ENCODE measurements at places on chromosomes 2 and 18. TPM values are rescaled to one million over a fixed set of nuclear protein-coding genes. Genes with fewer than 3 reads are reported as not detected.

DNA sequence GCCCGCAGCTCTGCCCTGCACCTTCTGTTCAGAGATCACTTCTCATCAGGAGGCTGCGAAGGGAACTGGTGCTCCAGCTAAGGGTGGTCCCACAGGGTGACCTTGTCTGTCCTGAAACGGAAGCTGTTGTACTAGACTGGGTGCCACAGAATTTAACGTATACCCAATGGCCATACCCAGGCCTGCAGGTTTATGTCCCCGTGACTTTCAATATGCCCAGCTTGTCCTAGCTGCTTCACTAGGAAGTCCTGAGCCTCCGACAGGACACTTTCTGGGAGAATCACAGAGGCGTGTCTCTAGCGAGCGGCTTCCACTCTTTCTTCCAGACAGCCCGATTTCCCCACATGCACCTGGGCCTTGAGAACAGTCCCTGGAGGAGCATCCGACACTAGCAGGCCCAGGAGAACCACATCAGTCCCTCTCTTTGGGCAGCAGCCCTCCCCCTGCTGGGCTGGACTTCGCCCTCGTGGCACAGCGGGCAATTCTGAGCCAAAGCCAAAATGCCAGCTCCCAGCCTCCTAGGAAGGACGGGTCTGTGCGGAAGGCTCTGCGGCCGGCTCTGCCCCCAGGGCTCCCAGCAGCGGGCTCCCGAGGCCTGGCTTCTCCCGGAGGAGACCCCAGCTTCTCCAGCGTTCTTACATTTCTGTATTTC, 91.9 kb upstream of the OTOS start:
- no peak for DNase-seq

NT5DC4 gene
- not detected for total RNA-seq

- DNase-seq: no peak
Observed at GRCh38 chr2:234550056-234550455, 53.2 kb upstream of the ARL4C start.

DNA sequence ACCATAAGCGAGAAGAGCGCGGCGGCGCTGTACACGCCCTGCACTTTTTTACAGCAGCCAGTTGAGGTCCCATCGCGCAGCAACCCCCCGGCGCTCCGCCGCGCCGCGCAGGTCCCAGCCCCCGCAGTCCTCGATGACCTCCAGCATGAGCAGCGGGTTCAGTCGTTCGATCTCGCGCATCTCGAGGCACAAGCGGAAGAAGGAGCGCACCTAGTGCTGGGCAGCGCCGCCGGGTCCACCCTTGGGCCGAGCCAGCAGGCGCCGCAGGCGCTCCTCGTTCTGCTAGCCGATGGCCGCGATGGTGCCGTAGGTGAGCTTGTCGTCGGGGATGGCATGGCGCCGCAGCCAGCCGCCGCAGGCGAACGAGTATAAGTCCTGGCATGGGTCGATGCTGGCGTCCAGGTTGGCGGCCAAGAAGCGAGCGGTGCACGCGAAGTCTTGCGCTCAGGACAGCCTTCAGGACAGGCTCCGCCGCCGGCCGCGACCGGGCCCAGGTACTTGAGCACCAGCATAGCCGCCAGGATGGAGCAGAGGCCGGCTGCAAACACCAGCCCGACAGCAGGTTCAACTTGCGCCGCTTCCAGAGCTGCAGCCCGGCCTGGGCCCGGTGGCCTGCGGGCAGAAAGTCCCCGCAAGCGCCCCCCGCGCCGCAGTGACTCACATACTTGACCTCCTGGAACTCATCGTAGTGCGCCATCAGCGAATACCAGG, 8.3 kb downstream of the ALPP start:
- peak; percentile 26 for DNase-seq

ANKRD36B gene
- 67.0 TPM for total RNA-seq

- peak; percentile 75 for DNase-seq
Observed at GRCh38 chr2:156589381-156590079, 153.4 kb downstream of the GPD2 start.

- DNase-seq: no peak
Observed at GRCh38 chr2:70474256-70474848, 79.3 kb downstream of the TGFA start.

DNA sequence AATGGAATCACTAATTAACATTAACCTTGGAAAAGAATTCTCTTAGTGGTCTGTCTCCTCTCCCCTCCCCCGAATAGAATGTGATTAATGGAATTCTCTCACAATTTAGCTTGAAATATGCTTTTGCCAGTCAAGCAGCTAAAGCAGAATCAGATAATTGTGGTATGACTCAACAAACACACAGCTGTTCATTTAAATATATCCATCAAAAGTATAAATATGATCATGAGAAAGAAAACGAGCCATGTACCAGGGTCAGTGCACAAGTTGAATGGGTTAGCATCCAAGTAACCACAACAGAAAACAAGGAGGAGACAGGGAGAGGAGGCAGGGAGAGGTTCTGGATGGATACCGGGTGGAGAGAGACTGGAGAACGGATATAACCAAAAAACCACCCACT, 66.9 kb downstream of the ACVR1 start:
- peak; percentile 20 for DNase-seq

- DNase-seq: no peak
Observed at GRCh38 chr2:30487603-30488002, 40.6 kb downstream of the LCLAT1 start.

DNA sequence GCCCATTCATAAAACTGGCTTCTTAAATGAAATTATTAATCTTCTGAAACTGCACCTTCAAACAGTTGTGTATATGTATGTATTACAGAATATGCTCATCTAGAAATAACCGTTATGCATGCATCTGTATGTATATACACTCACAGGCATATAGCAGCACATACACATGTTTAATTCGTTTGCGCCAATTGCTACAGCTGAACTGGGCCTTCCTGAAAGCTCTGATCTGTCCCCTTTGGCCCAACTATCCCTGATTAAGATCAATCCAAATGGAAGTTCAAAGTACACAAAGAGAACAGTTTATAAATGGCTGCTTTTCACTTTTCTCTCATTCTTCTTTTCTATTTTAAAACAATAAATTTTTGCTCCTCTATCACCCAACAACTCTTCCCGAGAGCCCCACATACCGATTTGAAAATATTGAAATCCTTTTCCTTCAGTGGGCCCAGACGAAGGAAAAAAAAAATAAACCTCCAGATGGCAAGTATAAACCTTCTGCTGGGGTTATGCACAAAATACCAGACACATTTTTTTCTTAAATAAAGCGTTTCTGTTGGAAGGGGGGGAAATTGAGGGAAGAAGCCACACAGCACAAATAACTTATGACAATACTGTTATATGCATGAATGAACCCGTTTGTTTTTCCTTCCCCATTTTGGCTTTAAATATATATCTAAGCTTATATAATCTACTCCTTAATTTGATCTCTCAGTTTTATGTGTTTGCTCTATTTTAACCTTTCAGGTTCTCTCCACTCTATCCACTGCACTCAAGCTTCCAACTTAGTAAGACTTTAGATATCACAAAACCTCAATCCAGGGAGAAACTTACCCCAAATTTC, 267.3 kb downstream of the TCF4 start:
- peak; percentile 43 for DNase-seq

FZD7 gene
- total RNA-seq: 0.19 TPM

- no peak for DNase-seq
Observed at GRCh38 chr2:218896501-218897393, 16.1 kb downstream of the WNT10A start.

- DNase-seq: no peak
Observed at GRCh38 chr2:163479599-163479998, 256.2 kb downstream of the FIGN start.

- DNase-seq: peak; percentile 66
Observed at GRCh38 chr2:207283356-207283755, 117.6 kb upstream of the KLF7 start.

DNA sequence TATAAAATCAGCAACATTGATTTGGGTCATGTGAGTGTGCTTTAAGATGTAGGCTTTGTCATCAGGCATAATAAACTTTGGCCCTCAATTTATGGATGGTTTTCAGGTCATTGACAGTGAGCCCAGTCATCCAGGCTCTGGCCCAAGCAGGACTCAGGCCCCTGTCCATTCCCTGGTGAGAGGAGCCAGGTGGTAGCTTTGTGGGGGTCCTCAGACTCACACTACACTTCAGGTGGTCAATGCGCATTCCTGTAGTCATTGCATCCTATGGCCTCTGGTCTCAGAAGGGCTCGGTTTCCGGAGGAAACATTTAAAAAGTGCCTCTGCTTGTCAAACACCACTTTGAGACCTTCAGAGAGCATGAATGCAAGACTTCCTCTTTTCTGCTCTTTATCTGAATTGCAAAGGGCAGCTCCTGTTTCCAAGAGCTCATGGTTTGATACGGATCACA, 20.2 kb downstream of the LGALSL start:
- DNase-seq: no peak

LIMS4 gene
- 40.1 TPM for total RNA-seq

LPIN2 gene
- total RNA-seq: 36.9 TPM

Measured in dermis blood vessel endothelial cell (primary cell).